ENCODE measurements at places on chromosomes 5 and 9.

GRCh38 chr9:93207326-93207814 lies 23.4 kb downstream of the WNK2 start:
- DNase-seq, result no peak

GRCh38 chr5:43038496-43038989 lies 1.6 kb downstream of the ANXA2R start:
- DNase-seq, result no peak

DNA sequence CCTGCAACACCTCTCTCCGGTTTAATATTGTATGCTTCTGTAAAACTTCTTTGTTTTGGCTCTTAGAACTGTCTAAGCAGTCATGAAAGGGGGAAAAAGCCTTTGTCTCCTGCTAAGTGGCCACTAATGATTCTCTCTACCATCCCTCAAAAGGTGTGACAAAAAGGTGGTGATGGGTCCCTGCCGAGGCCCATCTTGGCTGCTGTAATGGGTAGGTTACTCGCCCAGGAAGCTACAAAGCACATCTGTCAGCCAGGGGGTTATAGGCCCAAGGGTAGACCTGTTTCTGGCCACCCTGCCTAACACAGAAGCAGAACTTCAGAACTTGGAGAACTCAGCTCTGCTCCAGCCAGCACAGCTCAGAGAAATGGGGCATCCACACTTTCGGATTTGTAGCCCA lies 1.6 kb downstream of the FAM219A start:
- no peak for DNase-seq

DNA sequence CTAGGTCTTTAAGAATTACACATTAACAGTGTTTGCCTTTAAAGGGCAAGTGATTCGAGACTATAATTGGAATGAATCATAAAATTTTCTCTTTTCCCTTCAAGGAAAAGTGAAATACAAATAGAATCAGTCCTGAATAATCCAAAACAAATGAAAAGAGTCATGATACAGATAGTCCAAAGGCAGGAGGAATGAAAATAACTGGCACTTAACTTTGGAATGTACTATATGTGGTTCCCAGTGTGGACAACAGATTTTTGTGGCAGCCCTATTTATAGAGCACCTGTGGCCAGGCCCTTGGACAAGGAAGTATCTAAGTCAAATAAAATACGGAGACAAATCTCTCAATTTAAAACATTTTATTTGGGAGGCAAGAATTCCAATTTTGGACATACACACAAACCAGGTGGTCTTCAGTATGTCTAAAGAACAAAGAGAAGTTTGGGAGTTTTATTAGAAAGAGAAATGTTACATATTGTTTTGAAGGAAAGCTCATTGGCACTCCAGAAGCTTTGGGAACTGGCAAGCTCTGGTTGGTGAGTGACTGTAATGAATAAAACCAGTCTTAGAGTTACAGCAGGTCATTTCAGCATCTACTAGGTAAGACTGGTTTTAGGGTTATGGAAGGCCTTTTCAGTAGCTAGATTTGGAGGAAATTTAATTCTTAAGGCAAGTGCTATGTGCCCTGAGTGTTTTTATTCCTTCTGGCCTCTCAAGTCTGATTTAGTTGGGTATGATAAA lies 116.0 kb upstream of the PAM start:
- no peak for DNase-seq

GRCh38 chr5:53507013-53507412 lies 26.6 kb downstream of the FST start:
- no peak for DNase-seq

GRCh38 chr5:132776938-132777208 lies 166 bp downstream of the SEPTIN8 start:
- no peak for DNase-seq

- DNase-seq, result no peak
Measured at GRCh38 chr9:116574027-116574679, 113.0 kb upstream of the TRIM32 start.

All from activated CD8-positive, alpha-beta memory T cell treated with anti-CD3 and anti-CD28 coated beads for 4 hours (primary cell).